ENCODE measurements at places on chromosomes 3 and 15.

- no peak for DNase-seq
Measured at GRCh38 chr15:42182328-42182886, 25.7 kb downstream of the VPS39 start.

DNA sequence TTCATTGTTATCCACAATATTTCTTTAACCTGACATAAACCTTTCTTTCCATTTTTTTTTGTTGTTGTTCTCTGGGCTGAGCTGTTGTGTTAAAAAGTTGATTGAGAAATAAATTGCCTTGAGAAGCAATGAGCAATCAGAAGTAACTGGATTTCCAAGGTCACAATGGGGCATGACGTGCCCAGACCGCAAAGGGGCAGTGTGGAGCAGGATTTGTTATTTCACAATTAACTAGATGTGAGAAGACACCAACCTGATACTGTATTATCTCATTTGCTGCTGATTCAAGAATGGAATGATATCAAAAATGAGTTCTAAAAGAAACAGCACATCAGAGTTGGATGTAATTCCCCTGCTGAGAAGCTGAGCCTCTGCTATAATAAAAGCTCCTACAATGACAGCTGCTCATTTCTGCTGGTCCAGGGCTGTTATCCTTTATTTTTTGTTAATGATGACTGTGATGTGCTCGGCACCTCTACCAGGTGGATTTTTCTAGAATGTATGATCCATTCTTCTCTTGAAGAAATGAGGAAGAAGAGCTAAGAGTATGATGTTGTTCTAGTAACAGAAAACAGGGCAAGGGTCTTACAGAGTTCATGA is 28.1 kb downstream of the CPNE4 start:
- no peak for DNase-seq

GRCh38 chr3:174548841-174549623 is 310.1 kb upstream of the NAALADL2 start:
- DNase-seq = no peak

GRCh38 chr3:113783463-113783862 is 36.6 kb downstream of the ATP6V1A start:
- DNase-seq = no peak

DNA sequence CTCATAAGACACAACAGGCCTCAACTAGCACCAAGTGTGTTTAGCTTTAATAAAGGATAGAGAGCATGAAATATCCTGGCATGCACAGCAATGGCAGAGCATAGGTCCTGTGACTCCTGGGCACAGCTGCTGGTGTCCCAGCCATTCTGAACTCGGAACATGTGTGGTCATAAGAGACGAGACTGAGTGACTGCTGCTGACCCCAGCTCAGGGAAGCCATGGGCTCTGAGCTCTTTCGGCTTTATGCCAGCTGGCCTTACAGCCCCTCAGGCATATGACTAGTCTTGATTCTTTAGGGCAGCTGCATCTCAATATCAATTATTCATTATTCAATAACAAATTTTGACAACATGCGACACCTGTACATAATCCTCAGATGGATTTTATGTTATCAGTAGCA is 62.4 kb upstream of the TOPAZ1 start:
- DNase-seq = no peak

- DNase-seq = peak; percentile 36
Measured at GRCh38 chr15:31271224-31271635, 55.4 kb upstream of the KLF13 start.

- no peak for DNase-seq
Measured at GRCh38 chr3:101268141-101268540, 52.2 kb downstream of the IMPG2 start.

DNA sequence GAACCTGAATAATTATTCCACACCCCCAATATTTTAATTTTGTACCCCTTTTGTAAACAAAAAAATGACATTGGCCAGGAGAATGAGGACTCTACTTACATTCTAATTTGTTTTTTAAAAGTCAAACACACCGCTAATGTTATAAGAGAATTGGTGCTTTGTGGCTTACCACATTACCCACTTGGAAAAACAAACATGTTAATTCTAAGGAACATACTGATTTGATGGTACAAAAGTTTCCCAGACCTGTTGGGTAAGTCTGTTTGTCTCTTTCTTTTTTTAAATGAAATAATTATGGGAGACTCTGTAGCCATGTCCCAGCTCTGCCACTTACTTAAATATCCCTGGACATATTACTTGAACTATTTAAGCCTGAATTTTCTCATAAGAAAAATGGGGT is 352.5 kb upstream of the C2CD4B start:
- DNase-seq = no peak

GRCh38 chr3:170974872-170975271 is 51.6 kb downstream of the SLC2A2 start:
- DNase-seq = no peak

- DNase-seq = no peak
Measured at GRCh38 chr3:188322135-188322887, 168.4 kb downstream of the LPP start.

DNA sequence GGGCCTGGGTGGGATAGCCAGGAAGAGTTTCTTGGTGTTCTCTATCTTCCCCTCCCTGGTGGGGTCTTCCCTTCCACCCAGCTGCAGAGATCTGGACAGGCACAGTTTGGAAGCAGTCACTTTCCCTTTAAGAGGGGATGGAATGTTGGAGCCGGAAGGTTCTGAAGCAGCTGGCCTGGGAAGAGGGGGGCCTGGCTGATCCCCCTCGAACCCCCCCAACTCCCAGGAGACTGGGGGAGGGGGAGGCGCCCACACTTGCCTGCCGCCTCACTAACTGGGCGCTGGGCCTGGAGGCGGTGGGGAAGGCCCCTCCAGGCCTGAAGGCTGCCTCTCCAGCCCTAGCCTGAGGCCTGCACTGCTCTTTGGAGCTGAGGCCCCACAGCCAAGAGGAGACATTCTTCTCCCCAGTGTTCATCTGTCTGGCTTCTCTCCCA is 1.4 kb downstream of the DVL3 start:
- no peak for DNase-seq

DNA sequence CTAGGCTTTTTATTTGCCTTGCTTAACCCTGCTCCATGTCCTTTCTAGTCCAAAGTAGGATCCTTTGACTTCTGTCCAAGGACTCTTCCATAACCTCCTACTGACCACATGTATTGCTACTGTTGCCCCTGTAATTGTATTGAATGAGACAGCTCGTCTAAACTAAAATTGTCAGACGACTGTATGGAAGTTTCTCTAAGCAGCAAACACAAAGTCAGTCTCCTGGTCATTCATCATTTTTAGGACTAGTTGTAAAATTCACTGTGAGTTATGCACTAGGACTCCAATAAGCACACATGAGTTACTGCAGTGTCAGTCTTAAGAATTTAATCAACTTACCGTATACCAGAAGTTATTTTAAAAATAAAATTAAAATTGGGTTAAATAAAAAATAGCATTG is 32.8 kb downstream of the SLTM start:
- DNase-seq = no peak

GRCh38 chr3:13016083-13016720 is 57.0 kb downstream of the IQSEC1 start:
- DNase-seq = no peak

GRCh38 chr3:133773732-133774131 is 27.5 kb downstream of the TF start:
- no peak for DNase-seq

Data from suprapubic skin (tissue), 4 donors.